Sigmoid colon (tissue), 7 donors: ENCODE measurements at places on chromosomes 4 and X. TPM values are rescaled to one million over a fixed set of nuclear protein-coding genes. Genes with fewer than 3 reads are reported as not detected.

GRCh38 chrX:96464880-96465558, 219.6 kb upstream of the DIAPH2 start:
- no peak overlapping the region for H3K4me3 ChIP-seq
- no peaks in the 10 kb centered on the region for H3K27me3 ChIP-seq
- H3K4me1 ChIP-seq = no peaks in the 10 kb centered on the region
- no peaks in the 10 kb centered on the region for H3K36me3 ChIP-seq
- no peak for DNase-seq

- no peak overlapping the region for H3K27ac ChIP-seq
- no peak for DNase-seq
- no peak overlapping the region for H3K4me3 ChIP-seq
- no peaks in the 10 kb centered on the region for H3K27me3 ChIP-seq
- H3K36me3 ChIP-seq = no peaks in the 10 kb centered on the region
Observed at GRCh38 chrX:56343219-56343618, 111.1 kb downstream of the KLF8 start.

GRCh38 chr4:173073939-173074500, 94.6 kb upstream of the GALNT7 start:
- no peaks in the 10 kb centered on the region for H3K27me3 ChIP-seq
- H3K4me1 ChIP-seq = peaks cover 14% of the 10 kb centered on the region
- H3K4me3 ChIP-seq = no peak overlapping the region
- no peaks in the 10 kb centered on the region for H3K36me3 ChIP-seq
- DNase-seq = no peak

- H3K4me3 ChIP-seq = no peak overlapping the region
- no peaks in the 10 kb centered on the region for H3K27me3 ChIP-seq
- peak overlapping the region; percentile 16 for H3K27ac ChIP-seq
- H3K36me3 ChIP-seq = no peaks in the 10 kb centered on the region
- H3K4me1 ChIP-seq = no peaks in the 10 kb centered on the region
Observed at GRCh38 chr4:87677731-87678130, 27.7 kb downstream of the DMP1 start.

DNA sequence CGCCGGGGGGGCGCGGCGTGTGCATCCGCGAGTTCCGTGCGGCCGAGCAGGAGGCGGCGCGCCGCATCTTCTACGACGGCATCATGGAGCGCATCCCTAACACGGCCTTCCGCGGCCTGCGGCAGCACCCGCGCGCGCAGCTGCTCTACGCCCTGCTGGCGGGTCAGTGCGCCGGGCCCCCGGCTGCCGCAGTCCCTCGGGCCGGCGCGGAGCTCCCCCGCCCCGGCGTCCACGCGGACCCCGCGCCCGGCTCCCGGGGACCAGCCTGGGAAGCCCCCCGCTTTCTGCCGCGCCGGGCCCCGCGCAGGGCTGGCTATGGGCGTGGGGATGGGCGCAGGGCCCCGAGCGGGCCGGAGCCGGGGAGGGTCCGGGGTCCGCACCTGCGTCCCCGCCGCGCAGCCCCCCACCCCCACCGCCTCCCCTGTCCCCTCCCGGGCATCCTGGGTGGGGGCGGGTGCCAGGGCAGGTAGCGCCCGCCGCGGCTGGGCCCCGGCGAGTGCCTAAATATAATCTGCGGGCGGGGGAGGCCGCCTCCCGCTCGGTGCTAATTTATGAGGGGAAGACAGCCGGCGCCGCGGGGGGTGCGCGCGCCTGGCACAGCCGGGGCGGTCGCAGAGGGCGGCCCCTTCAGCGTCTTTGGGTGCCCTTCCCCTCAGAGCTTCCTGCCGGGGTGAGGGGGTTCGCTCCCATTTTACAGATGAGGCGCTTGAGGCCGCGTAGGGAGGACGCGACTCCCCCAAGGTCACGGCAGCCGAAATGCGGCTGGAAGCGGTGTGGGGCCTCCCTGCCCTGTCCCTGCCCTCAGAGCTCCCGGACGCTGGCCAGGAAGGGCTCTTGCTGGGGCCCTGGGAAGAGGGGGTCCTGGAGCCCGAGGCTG, 837 bp downstream of the NAT8L start:
- no peaks in the 10 kb centered on the region for H3K36me3 ChIP-seq
- no peak for DNase-seq
- H3K4me3 ChIP-seq = peak overlapping the region; percentile 50

GRCh38 chr4:74308215-74308614, at the start of gene EPGN:
EPGN (plus strand) TSS chr4:74308470; CDS start chr4:74308534, 64 bp downstream.
- H3K27me3 ChIP-seq = no peaks in the 10 kb centered on the region
- no peak for DNase-seq
- no peaks in the 10 kb centered on the region for H3K4me1 ChIP-seq
- H3K4me3 ChIP-seq = no peak within 1 kb of the TSS
- no peak within 1 kb of the TSS for H3K27ac ChIP-seq
- H3K36me3 ChIP-seq = no peaks in the 10 kb centered on the region

- peaks cover 21% of the 10 kb centered on the region for H3K4me1 ChIP-seq
- peaks cover 82% of the 10 kb centered on the region for H3K27me3 ChIP-seq
- H3K4me3 ChIP-seq = peak overlapping the region; percentile 14
- no peaks in the 10 kb centered on the region for H3K36me3 ChIP-seq
- H3K27ac ChIP-seq = peak overlapping the region; percentile 30
Observed at GRCh38 chr4:6470502-6471306, 1.7 kb downstream of the PPP2R2C start.

- no peak overlapping the region for H3K27ac ChIP-seq
- no peaks in the 10 kb centered on the region for H3K4me1 ChIP-seq
- H3K36me3 ChIP-seq = no peaks in the 10 kb centered on the region
- no peak for DNase-seq
- H3K27me3 ChIP-seq = no peaks in the 10 kb centered on the region
- H3K4me3 ChIP-seq = no peak overlapping the region
Observed at GRCh38 chrX:148947399-148947975, 447.1 kb downstream of the AFF2 start.

DNA sequence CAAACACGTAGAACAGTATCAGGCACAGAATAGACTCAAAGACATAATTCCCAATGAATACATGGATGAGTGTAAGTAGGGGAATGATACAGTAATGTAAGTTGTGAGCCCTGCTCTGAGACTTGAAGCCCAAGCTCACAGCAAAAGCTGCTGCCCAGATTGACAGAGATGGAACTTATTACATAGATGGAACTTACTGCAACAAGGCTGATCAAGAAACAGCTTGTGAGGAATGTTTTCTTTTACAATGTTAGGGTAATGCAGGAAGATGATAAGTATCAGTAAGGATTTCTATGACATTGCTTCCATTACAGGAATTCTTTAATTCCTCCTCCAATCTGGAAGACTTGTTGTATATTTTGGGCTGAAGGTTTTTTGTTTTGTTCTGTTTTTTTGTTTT, 278.4 kb downstream of the IL15 start:
- H3K4me3 ChIP-seq = no peak overlapping the region
- no peaks in the 10 kb centered on the region for H3K36me3 ChIP-seq
- H3K27ac ChIP-seq = no peak overlapping the region
- no peaks in the 10 kb centered on the region for H3K4me1 ChIP-seq

- no peak for DNase-seq
- H3K4me1 ChIP-seq = peaks cover 36% of the 10 kb centered on the region
- H3K27me3 ChIP-seq = no peaks in the 10 kb centered on the region
- no peak overlapping the region for H3K4me3 ChIP-seq
- peak overlapping the region; percentile 78 for H3K27ac ChIP-seq
Observed at GRCh38 chr4:3122081-3122563, 47.6 kb downstream of the HTT start.

GRCh38 chr4:94127707-94128328, 79.8 kb upstream of the SMARCAD1 start:
- no peaks in the 10 kb centered on the region for H3K4me1 ChIP-seq
- no peak for DNase-seq
- H3K4me3 ChIP-seq = no peak overlapping the region
- H3K36me3 ChIP-seq = no peaks in the 10 kb centered on the region
- no peaks in the 10 kb centered on the region for H3K27me3 ChIP-seq
- no peak overlapping the region for H3K27ac ChIP-seq

- H3K4me3 ChIP-seq = no peak overlapping the region
- H3K27me3 ChIP-seq = no peaks in the 10 kb centered on the region
- H3K27ac ChIP-seq = peak overlapping the region; percentile 94
- peaks cover 28% of the 10 kb centered on the region for H3K4me1 ChIP-seq
- no peak for DNase-seq
Observed at GRCh38 chr4:139085141-139085540, 69.6 kb downstream of the NOCT start.

DNA sequence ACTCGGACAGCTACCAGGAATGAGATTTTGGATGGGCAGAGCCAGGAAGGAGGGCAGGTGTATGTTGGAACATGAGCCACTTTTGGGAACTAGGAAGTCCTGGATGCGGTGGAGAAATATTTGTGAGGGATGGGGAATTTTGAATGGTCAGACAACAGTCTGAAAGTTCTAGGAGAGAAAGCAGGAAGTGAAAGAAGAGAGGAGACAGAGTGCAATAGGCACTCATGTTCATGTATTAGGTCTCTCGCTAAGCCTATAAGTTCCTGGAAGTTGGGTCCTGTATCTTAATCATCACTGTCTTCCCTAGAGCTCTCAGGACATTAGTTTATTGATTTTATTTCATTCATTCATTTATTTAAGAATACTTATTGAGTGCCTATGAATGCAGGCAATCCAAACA, 65.7 kb upstream of the CITED1 start:
- H3K4me1 ChIP-seq = no peaks in the 10 kb centered on the region
- H3K27ac ChIP-seq = no peak overlapping the region
- no peak overlapping the region for H3K4me3 ChIP-seq
- H3K27me3 ChIP-seq = no peaks in the 10 kb centered on the region
- no peak for DNase-seq

- H3K27me3 ChIP-seq = no peaks in the 10 kb centered on the region
- no peaks in the 10 kb centered on the region for H3K4me1 ChIP-seq
- no peak for DNase-seq
- H3K4me3 ChIP-seq = no peak overlapping the region
- H3K36me3 ChIP-seq = no peaks in the 10 kb centered on the region
Observed at GRCh38 chr4:145583191-145584055, 35.8 kb upstream of the MMAA start.

- H3K4me1 ChIP-seq = no peaks in the 10 kb centered on the region
- no peaks in the 10 kb centered on the region for H3K36me3 ChIP-seq
Observed at GRCh38 chrX:153877571-153878261, 8.3 kb downstream of the L1CAM start.

DNA sequence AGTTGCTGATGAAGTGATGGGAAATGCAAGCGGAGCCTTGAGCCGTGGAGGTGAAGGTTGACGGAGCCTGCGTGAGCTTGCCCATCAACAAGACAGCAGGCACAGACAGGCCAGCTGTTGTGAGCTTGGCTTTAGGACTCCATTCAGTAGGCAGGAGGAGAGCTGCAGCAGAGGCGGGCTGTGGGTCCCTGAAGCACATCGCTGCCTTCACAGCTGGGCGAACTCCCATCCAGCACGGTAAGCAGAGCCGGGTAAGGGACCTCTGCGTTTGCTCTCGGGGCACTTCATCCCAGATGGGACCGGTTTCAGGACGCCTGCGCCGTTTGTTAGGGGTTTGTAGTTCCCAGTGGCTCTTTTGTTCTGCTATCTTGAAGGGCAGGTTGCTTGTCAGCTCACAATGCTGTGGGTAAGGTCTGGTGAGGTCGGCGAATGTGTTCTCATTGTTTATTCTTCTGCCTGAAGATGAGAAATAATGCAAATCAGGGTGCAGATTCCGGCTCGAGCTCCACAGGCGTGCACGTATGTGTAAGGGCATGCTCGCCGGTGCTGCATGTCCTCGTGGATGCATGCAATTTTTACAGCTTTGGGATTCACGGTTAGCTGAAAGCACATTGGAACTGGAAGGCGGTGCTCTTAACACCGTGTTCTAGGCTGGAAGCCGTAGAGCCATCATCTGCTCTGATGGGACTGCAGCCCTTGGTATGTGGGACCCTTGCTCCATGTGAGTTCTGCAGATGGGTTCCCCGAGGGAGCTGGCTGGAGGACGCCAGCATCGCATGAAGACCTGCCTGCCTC, 54.6 kb upstream of the CLDN34 start:
- no peaks in the 10 kb centered on the region for H3K27me3 ChIP-seq
- peak overlapping the region; percentile 17 for H3K4me3 ChIP-seq
- no peaks in the 10 kb centered on the region for H3K36me3 ChIP-seq
- H3K4me1 ChIP-seq = no peaks in the 10 kb centered on the region
- H3K27ac ChIP-seq = no peak overlapping the region
- no peak for DNase-seq

GRCh38 chr4:141905751-141906150, 269.4 kb downstream of the IL15 start:
- H3K4me1 ChIP-seq = no peaks in the 10 kb centered on the region
- no peak overlapping the region for H3K27ac ChIP-seq
- no peak for DNase-seq
- H3K36me3 ChIP-seq = no peaks in the 10 kb centered on the region

GRCh38 chrX:20005883-20006282, 15.0 kb upstream of the BCLAF3 start:
- H3K36me3 ChIP-seq = no peaks in the 10 kb centered on the region
- no peak overlapping the region for H3K27ac ChIP-seq
- DNase-seq = no peak
- no peaks in the 10 kb centered on the region for H3K4me1 ChIP-seq

DNA sequence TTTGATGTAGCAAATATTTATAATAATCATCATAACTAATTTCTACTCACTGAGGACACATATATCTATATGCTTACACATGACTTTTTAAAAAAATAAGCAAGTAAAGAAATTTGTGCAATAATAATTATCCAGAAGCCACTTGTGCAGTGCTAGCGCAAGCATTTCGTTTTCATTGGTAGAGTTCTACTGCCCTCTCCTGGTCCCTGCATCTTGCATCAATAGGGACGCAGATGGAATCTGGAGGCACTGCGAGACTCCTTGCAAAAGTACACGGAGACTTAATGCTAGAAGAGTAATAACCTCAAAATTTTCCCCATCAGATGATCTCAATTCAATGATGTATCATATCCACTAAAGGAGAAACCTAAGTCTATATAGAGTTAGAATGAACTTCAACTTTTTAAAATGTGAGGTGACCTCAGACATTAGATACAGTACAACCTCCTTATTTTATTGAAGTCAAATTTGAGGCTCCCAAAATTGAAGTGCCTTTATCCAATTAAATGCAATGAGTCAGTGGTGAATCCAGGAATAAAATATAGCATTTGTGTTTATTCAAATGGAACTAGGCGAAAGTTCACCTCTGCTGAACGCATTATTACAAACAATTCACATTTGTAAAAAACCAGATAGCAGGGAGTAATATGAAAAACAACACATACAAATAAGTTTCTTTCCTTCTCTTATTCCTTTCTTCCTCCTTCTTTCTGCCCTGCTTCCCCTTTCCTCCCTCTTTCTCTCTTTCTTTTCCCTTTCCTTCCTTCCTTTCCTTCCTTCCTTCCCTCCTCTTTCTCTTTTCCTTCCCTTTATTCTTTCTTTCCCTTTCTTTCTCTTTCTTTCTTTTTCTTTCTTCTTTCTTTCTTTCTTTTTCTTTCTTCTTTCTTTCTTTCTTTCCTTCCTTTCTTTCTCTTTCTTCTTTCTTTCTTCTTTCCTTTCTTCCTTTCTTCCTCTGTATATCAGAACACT, 450.0 kb downstream of the ANKRD50 start:
- H3K27me3 ChIP-seq = no peaks in the 10 kb centered on the region
- no peaks in the 10 kb centered on the region for H3K36me3 ChIP-seq

Gene TKTL2
- not detected for polyA plus RNA-seq

Gene FAM53A
- polyA plus RNA-seq = 0.23 TPM

Gene GAGE1
- not detected for polyA plus RNA-seq

Gene CYTL1
- not detected for polyA plus RNA-seq

Gene AWAT2
- not detected for polyA plus RNA-seq

Gene PDE5A
- 5.5 TPM for polyA plus RNA-seq

Gene PDS5A
- 16.8 TPM for polyA plus RNA-seq
